ENCODE measurements at places on chromosomes 2 and 18.

- no peak for DNase-seq
- no peak overlapping the region for H3K27ac ChIP-seq
- no peak overlapping the region for H3K4me3 ChIP-seq
- no peaks in the 10 kb centered on the region for H3K36me3 ChIP-seq
- H3K4me1 ChIP-seq, result no peaks in the 10 kb centered on the region
Measured at GRCh38 chr18:59725142-59725541, 27.9 kb upstream of the CCBE1 start.

- H3K4me1 ChIP-seq, result peaks cover 3% of the 10 kb centered on the region
- H3K27ac ChIP-seq, result no peak overlapping the region
- no peak overlapping the region for H3K4me3 ChIP-seq
- DNase-seq, result no peak
Measured at GRCh38 chr18:4203568-4204437, 251.3 kb downstream of the DLGAP1 start.

DNA sequence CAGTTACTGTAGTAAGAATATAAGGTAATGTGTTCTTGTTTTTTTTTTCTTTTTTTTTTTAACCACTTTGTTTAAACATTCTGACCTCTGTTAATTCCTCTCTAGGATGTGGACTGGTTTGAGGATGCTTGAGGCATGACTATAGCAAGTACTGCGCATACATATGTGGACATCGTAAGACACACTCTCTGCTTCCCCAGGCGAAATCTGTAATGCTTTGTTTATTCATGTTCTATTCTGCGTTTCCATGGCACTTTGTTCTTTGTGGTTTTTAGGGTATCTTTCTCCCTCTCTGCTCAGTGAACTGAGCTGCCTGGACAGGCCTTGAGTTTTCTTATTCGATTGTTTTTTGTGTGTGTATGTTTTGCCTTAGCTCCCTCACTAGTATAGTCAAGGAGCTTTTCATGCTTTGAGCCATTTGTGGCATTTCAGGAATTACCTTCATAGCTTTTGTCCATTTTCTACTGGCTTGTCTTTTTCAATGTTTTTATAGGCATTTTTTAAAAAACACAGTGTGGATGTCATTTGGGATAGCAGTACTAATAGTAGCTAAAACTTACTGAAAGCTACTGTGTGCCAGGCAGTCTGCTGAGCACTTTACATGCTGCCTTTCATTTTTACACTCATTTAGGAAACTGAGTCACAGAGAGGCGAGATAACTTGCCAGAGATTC lies 1.9 kb upstream of the SH3BP4 start:
- peaks cover 6% of the 10 kb centered on the region for H3K4me1 ChIP-seq
- no peak overlapping the region for H3K27ac ChIP-seq

GRCh38 chr2:14587119-14587518 lies 45.4 kb upstream of the LRATD1 start:
- H3K4me1 ChIP-seq, result no peaks in the 10 kb centered on the region
- H3K27ac ChIP-seq, result no peak overlapping the region
- DNase-seq, result no peak
- H3K27me3 ChIP-seq, result no peaks in the 10 kb centered on the region
- no peak overlapping the region for H3K4me3 ChIP-seq
- no peaks in the 10 kb centered on the region for H3K36me3 ChIP-seq

GRCh38 chr2:188430705-188431104 lies 139.0 kb downstream of the GULP1 start:
- DNase-seq, result no peak
- peaks cover 5% of the 10 kb centered on the region for H3K4me1 ChIP-seq
- H3K36me3 ChIP-seq, result no peaks in the 10 kb centered on the region
- H3K4me3 ChIP-seq, result no peak overlapping the region
- no peak overlapping the region for H3K27ac ChIP-seq

GRCh38 chr2:136045344-136045743 lies 59.9 kb upstream of the DARS1 start:
- DNase-seq, result no peak
- no peak overlapping the region for H3K4me3 ChIP-seq
- no peaks in the 10 kb centered on the region for H3K4me1 ChIP-seq
- H3K36me3 ChIP-seq, result no peaks in the 10 kb centered on the region

DNA sequence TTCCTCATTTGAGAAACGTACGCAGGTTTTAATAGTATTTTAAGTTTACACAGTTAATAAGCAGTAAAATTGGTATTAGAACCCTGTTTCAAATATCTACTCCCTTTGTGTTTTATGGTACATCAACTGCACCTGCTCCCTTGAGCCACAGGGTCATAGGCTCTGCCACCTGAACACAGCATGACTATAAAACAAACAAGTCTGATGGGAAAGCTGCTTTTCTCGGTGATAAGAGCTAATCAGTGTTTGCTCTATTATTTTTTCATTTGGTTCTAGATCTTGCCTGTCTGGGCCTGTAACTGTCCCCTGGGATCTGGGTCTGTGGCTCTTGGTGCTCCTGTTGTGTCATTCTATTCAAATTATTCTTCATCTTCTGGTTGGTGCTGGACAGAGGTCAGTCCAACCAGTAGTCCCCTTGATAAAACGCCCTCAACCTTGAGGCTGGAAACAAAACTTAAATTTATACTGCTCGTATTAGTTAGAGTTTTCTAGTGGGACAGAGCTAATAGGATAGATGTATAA lies 314.8 kb upstream of the LRP1B start:
- no peaks in the 10 kb centered on the region for H3K36me3 ChIP-seq
- H3K4me1 ChIP-seq, result no peaks in the 10 kb centered on the region
- H3K4me3 ChIP-seq, result no peak overlapping the region
- no peak overlapping the region for H3K27ac ChIP-seq
- DNase-seq, result no peak

- H3K27ac ChIP-seq, result no peak overlapping the region
- DNase-seq, result no peak
- H3K36me3 ChIP-seq, result no peaks in the 10 kb centered on the region
- H3K4me1 ChIP-seq, result no peaks in the 10 kb centered on the region
- no peak overlapping the region for H3K4me3 ChIP-seq
- no peaks in the 10 kb centered on the region for H3K27me3 ChIP-seq
Measured at GRCh38 chr2:216756435-216756834, 61.1 kb upstream of the IGFBP5 start.

DNA sequence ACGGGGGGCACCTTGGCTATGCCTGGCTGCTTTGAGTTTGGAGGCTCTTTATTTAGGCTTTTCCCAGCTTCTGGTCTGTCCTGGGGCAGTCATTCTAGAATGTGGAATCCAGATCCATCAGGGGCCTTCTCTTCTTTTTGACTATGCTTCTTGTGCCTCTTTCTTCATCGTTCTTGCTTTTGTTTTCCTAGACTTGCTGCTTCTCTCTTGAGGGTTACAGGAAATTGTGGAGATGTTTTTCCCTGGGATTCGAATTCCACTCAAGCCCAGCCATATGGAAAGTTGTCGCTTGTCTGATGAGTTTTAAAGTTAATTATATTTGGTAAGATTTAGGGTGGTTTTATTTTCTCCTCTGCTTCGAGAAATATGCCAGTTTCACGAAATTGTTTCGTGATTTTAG lies 2.4 kb downstream of the GLI2 start:
- H3K36me3 ChIP-seq, result no peaks in the 10 kb centered on the region
- H3K4me1 ChIP-seq, result peaks cover 20% of the 10 kb centered on the region
- DNase-seq, result no peak
- no peaks in the 10 kb centered on the region for H3K27me3 ChIP-seq
- peak overlapping the region; percentile 76 for H3K27ac ChIP-seq

GRCh38 chr2:135743860-135744259 lies 2.2 kb downstream of the UBXN4 start:
- no peak for DNase-seq
- no peaks in the 10 kb centered on the region for H3K36me3 ChIP-seq
- H3K27ac ChIP-seq, result no peak overlapping the region
- no peaks in the 10 kb centered on the region for H3K27me3 ChIP-seq

DNA sequence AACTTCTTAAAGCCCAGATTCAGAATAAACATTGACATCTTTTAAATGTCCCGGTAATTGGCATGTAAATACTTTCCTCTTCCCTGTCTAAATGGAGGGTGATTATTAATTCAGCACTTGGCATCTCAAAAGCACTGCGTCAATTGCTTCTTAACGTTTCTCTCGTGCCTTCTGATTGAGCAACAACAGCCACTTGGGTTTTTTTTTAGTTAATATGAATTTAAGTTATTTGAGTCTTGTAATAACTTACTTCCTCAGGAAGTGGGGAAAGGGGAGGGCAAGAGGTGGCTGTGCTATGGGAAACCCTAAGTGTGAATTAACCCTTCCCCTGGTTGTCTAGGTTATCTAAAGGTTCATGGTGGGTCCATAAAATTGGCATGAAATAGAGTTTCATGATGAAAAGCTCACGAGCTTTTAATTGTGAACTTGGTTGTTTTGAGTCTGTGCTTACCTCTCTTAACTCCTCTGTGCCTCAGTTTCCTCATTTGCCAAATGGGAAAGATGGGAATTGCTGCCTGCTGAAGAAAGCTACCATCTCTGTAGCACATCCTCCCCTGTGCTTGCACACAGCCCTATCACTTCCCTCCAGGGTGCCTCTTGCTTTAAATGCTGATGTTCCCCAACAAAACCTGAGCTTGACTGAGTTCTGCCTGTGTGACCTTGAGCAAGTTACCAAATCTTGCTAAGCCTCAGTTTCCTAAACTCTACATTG lies 126.3 kb upstream of the BCL2L11 start:
- DNase-seq, result no peak
- H3K4me1 ChIP-seq, result no peaks in the 10 kb centered on the region
- no peak overlapping the region for H3K4me3 ChIP-seq
- H3K36me3 ChIP-seq, result no peaks in the 10 kb centered on the region

DNA sequence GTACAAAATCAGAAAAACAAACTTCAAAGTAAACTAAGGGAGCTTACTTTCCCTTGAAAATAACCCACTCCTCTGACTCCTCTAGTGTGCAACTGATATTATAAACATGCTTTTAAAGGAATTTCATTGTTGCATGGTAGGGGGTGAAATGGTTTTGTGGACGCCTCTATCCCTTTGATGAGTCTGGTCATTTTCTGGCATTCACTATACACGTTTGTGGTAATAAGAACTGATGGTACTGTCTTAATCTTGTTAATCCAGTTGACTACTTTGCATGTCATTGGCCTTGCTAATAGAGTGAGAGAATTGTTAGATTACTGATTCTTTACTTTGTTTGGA lies 2.8 kb downstream of the INSIG2 start:
- H3K4me3 ChIP-seq, result no peak overlapping the region
- H3K36me3 ChIP-seq, result no peaks in the 10 kb centered on the region
- H3K4me1 ChIP-seq, result no peaks in the 10 kb centered on the region
- no peak for DNase-seq
- H3K27ac ChIP-seq, result no peak overlapping the region

DNA sequence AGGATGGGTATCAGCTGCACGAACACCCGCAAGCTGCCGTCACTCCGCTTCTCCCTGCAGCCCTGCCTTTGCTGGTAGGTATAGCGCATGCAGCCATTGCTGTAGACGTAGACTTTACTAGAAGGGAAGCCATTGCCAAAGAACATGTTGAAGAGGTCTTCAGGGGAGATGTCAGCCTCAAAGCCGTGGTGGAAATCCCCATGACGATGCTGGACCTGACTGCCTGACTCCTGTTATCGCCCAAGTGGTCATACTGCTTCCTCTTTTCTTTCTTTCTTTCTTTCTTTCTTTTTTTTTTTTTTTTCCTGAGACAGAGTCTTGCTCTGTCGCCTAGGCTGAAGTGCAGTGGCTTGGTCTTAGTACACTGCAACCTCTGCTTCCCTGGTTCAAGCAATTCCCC lies 68.7 kb upstream of the SPRED2 start:
- H3K27ac ChIP-seq, result no peak overlapping the region
- H3K27me3 ChIP-seq, result no peaks in the 10 kb centered on the region
- no peak overlapping the region for H3K4me3 ChIP-seq
- H3K4me1 ChIP-seq, result no peaks in the 10 kb centered on the region
- no peak for DNase-seq

GRCh38 chr2:17950006-17950405 lies 71.5 kb downstream of the KCNS3 start:
- no peak overlapping the region for H3K4me3 ChIP-seq
- H3K27me3 ChIP-seq, result no peaks in the 10 kb centered on the region
- no peaks in the 10 kb centered on the region for H3K36me3 ChIP-seq
- H3K4me1 ChIP-seq, result no peaks in the 10 kb centered on the region

- no peak overlapping the region for H3K27ac ChIP-seq
- H3K36me3 ChIP-seq, result no peaks in the 10 kb centered on the region
- no peak for DNase-seq
- no peak overlapping the region for H3K4me3 ChIP-seq
Measured at GRCh38 chr2:234488913-234489451, 7.9 kb downstream of the ARL4C start.

- peaks cover 2% of the 10 kb centered on the region for H3K4me1 ChIP-seq
- no peak for DNase-seq
- H3K27ac ChIP-seq, result no peak overlapping the region
- H3K36me3 ChIP-seq, result no peaks in the 10 kb centered on the region
- no peak overlapping the region for H3K4me3 ChIP-seq
Measured at GRCh38 chr18:44899832-44900231, 219.1 kb downstream of the SETBP1 start.

DNA sequence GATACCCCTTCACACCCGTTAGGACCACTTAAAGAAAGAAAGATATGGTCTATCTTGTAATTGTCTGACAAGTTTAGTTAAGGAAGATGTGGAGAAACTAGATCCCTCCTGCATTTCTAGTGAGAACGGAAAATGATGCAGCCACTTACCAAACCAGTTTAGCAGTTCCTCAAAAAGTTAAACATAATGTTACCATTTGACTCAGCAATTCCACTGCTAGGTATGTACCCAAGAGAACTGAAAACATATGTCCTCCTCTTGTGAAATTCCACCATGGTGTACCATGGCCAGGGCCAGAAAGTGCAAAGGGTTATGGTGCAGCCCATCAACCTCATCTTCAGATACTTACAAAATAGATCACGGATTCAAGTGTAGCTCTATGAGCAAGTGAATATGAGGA lies 79.0 kb upstream of the ID2 start:
- no peaks in the 10 kb centered on the region for H3K4me1 ChIP-seq
- no peaks in the 10 kb centered on the region for H3K27me3 ChIP-seq
- H3K27ac ChIP-seq, result no peak overlapping the region

GRCh38 chr2:121101093-121101715 lies 183.8 kb downstream of the TFCP2L1 start:
- no peak overlapping the region for H3K27ac ChIP-seq
- H3K4me1 ChIP-seq, result no peaks in the 10 kb centered on the region
- no peak for DNase-seq
- H3K27me3 ChIP-seq, result no peaks in the 10 kb centered on the region
- no peak overlapping the region for H3K4me3 ChIP-seq

DNA sequence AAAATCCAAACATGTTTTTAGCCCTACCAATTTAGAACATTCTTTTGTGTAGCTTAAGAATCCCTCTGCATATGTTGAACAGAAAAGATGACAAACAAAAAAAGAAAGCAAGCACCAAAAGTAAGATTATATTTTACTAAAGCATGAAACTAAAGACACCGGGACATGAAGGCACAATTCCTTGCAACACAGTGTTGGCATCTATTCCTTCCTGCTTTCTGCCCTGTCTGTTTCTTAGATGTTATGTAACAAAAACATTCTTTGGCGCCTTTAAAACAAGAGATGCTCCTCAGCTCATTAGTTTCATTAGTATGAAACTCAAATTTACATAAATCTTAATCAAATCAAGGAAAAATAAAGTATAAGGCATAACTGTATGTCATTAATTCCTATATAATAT lies 106.6 kb downstream of the TMEM131 start:
- H3K4me3 ChIP-seq, result no peak overlapping the region
- no peak for DNase-seq
- H3K27ac ChIP-seq, result no peak overlapping the region
- no peaks in the 10 kb centered on the region for H3K4me1 ChIP-seq
- H3K36me3 ChIP-seq, result peaks cover 8% of the 10 kb centered on the region

- H3K27ac ChIP-seq, result no peak overlapping the region
- DNase-seq, result no peak
- no peaks in the 10 kb centered on the region for H3K27me3 ChIP-seq
- H3K36me3 ChIP-seq, result no peaks in the 10 kb centered on the region
- no peak overlapping the region for H3K4me3 ChIP-seq
Measured at GRCh38 chr18:31206071-31206470, 43.4 kb upstream of the DSC1 start.
